ENCODE measurements at places on chromosomes 11 and 22.

GRCh38 chr22:22515890-22516289 is 4.2 kb downstream of the ZNF280A start:
- H3K27me3 ChIP-seq, result peaks cover 61% of the 10 kb centered on the region
- DNase-seq, result no peak
- H3K4me1 ChIP-seq, result peaks cover under 1% of the 10 kb centered on the region
- H3K4me3 ChIP-seq, result no peak overlapping the region
- H3K36me3 ChIP-seq, result no peaks in the 10 kb centered on the region

- no peak overlapping the region for H3K4me3 ChIP-seq
- peaks cover 63% of the 10 kb centered on the region for H3K4me1 ChIP-seq
- peaks cover 8% of the 10 kb centered on the region for H3K36me3 ChIP-seq
- no peak for DNase-seq
- H3K27me3 ChIP-seq, result no peaks in the 10 kb centered on the region
- H3K27ac ChIP-seq, result no peak overlapping the region
Measured at GRCh38 chr11:79021601-79022000, 419.2 kb downstream of the TENM4 start.

DNA sequence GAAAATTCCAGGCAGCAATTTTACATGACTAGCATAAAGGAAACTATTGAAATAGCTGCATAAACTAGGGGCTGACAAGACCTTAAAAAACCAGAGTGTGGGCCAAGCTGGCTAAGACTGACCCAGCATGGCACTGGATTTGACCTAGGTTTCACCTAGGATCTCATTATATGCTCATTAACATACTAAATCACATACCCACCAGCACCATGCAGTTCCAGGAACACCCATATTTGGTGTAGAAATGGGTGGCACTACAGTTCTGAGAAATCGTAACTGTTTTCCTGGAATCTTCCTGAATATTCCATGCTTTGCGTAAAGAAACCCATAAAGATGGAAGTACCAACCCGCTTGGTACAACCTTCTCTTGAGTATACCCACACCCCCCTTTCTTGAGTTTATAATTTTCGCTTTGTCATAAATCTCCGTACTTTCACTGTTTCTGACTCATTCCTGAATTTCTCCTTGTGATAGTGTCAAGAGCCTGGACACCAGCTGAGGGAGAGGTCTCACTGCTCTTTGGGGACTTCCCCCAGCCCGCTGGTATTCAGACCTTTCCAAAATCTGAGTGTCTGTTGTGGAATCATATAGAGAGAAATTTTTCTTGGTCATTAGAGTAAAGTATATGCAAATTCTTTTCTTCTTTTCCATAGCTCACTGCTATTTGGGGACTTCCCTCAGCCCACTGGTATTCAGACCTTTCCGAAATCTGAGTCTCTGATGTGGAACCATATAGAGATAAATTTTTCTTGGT is 55.1 kb downstream of the MTMR3 start:
- no peak overlapping the region for H3K4me3 ChIP-seq
- H3K27me3 ChIP-seq, result no peaks in the 10 kb centered on the region
- no peak for DNase-seq
- no peak overlapping the region for H3K27ac ChIP-seq
- peaks cover 22% of the 10 kb centered on the region for H3K36me3 ChIP-seq

GRCh38 chr11:64877390-64878222 is 815 bp downstream of the EHD1 start:
- H3K27ac ChIP-seq, result peak overlapping the region; percentile 99
- H3K4me1 ChIP-seq, result peaks cover 59% of the 10 kb centered on the region
- no peaks in the 10 kb centered on the region for H3K27me3 ChIP-seq
- no peak for DNase-seq
- H3K4me3 ChIP-seq, result peak overlapping the region; percentile 96
- peaks cover 6% of the 10 kb centered on the region for H3K36me3 ChIP-seq

DNA sequence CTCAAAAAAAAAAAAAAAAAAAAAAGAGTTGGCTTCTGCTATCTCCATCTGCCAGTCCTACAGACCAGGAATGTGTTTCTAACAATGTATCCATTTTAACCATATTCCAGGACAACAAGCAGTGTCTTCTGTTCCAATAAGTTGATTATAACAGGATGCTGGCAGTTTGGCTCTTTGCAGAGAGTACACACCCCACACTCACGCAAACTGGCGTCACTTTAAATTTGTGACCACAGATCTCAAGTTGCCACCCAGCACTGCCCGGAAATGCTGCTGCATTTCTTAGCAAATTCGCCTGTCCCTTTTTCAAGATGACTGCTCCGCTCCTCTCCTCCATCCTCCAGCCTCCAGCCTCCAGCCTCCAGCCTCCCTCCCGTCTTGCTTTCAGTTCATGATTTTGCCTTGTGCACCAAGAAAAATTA is 44.3 kb downstream of the SCGB1A1 start:
- no peak for DNase-seq
- H3K36me3 ChIP-seq, result no peaks in the 10 kb centered on the region
- H3K27me3 ChIP-seq, result no peaks in the 10 kb centered on the region

GRCh38 chr11:116466801-116467200 is 306.0 kb downstream of the BUD13 start:
- no peak overlapping the region for H3K27ac ChIP-seq
- H3K4me1 ChIP-seq, result peaks cover 23% of the 10 kb centered on the region
- DNase-seq, result no peak
- H3K36me3 ChIP-seq, result no peaks in the 10 kb centered on the region

DNA sequence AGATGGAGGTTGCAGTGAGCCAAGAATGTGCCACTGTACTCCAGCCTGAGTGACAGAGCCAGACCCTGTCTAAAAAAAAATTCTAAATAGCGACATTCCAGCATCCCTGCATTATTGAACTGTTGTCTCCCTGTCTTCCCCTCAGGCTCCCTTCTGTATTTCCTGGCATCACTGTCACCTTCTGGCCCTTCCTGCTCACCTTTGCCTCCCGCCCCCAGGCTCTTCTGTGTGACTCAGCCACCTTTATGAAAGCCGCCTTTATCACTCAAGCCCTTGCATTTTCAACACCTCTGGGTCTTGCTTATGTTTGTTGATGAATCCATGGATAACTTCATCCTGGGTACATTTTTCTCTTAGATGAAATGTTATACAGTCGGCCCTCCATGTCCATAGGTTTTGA is 21.1 kb downstream of the UBASH3B start:
- H3K27me3 ChIP-seq, result no peaks in the 10 kb centered on the region
- no peak overlapping the region for H3K4me3 ChIP-seq
- no peak overlapping the region for H3K27ac ChIP-seq
- H3K4me1 ChIP-seq, result peaks cover 10% of the 10 kb centered on the region

DNA sequence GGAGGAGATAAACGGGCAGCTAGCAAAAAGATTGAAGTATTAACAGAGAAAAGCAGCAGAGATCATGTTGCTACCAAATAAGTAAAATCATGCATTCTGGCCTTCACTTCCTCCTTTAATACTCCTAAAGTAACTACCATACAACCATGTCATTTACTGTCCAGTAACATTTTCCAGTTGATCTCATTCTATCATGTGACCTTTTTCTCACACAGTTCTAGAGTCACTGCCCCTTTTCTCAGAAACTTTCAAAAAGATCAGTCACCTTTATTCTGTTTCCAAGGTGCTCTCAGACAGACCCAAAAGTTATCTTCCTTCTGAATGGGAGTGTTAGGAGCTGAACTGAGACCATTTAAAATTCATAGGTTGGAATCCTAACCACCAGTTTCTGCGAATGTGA is 984.4 kb downstream of the FAM181B start:
- DNase-seq, result no peak
- no peaks in the 10 kb centered on the region for H3K4me1 ChIP-seq
- no peak overlapping the region for H3K27ac ChIP-seq
- H3K36me3 ChIP-seq, result no peaks in the 10 kb centered on the region

Data from mesothelial cell of epicardium (in vitro differentiated cells).